Bladder microvascular endothelial cell (primary cell): ENCODE measurements at places on chromosomes 1 and 21. TPM values are rescaled to one million over a fixed set of nuclear protein-coding genes. Genes with fewer than 3 reads are reported as not detected.

Gene LPAR3
- 0.13 TPM in 1 of 2 replicates, not detected in the other for total RNA-seq

Gene GBP3
- 8.6 and 40.7 TPM in 2 replicates for total RNA-seq

Gene HMGCL
- 38.2 and 50.2 TPM in 2 replicates for total RNA-seq

Gene OR4F16
- total RNA-seq = not detected in 2 replicates

Gene FOXO6
- not detected in 2 replicates for total RNA-seq

Gene CTSE
- total RNA-seq = not detected in 2 replicates

Gene TENT5C
- total RNA-seq = 0.16 and 1.1 TPM in 2 replicates
